Peyer's patch (tissue), 4 donors: ENCODE measurements at places on chromosomes 2 and 18. TPM values are rescaled to one million over a fixed set of nuclear protein-coding genes. Genes with fewer than 3 reads are reported as not detected.

The ASAP2 gene
- 33.0 TPM for total RNA-seq

The TMEM247 gene
- total RNA-seq: not detected

GRCh38 chr2:61967262-61967661, 61.8 kb downstream of the COMMD1 start:
- no peak for DNase-seq

DNA sequence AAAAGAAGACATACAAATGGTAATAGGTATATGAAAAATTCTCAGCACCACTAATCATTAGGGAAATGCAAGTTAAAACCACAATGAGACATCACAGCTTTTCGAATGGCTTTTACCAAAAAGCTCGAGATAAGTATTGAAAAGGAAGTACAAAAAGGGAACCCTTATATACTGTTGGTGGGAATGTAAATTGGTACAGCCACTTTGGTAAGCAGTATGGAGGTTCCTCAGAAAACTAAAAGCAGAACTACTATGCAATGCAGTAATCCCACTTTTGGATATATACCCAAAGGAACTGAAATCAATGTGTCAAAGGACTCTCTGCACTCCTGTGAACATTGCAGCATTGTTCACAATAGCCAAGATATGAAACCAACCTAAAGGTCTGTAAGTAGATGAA, 107.5 kb upstream of the SPATS2L start:
- DNase-seq: no peak

DNA sequence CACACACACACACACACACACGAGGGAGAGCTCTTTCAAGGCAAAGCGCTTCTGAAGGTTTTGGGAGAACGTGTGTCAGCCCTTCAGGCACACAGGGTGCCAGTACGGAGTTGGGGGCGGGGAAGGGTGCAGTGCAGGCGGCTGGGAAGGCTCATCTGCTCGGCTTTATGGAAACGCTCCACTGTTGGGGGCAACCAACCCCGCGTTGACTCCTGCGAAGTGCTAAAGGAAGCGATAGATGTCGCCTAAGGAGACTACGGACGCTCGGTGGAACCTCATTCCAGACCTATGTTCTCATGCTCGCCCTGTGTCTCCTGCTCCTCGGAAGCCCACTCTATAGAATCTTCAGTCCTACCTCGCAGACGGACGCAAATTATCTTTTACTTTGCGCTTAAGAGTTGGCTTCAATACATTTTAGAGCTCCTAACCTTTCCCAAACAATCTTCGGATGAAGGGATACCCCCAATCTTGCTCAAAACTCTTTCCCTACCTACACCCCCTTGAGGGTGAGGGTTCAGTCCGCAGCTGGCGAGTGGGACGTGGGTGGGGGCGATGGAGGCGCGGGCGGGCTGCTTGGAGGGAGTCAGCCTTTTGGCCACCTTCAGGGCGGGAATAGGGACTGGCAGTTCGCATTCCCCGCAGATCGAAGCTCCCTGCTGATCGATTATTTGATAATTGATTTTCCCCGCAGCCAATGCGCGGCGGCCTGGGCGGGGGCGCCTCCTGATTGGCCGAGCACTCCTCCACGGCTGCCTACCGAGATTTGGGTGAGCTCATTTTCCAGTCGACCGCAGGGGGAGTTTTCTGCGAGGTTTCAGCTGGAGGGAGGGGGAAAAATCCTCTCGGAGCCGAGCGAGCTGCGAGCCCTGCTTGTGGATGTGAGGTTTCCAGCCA, 1.9 kb upstream of the MEIS1 start:
- no peak for DNase-seq

DNA sequence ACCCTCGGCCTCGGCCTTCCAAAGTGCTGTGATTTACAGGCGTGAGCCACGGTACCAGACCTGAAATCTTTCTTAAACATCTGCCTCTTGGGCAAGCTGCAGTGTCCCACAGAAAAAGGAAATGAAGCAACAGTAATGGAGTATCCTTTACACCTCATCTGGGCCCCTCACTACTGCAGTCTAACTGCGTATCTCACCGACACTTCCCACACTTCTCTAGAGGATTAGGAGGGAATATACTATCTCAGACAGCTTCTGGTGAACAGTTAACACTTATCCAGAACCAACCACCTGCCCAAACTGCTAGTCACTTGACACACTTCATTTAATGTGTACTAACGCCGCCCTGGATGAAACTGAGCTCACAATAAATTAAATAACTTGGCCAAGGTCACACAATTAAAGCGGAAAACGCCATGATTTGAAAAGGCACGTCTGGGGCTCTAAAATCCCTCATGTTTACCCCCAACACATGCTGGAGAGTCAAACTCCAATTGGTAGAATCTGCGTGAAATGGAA, 993 bp downstream of the COX7A2L start:
- DNase-seq: no peak

- no peak for DNase-seq
Measured at GRCh38 chr2:215870986-215871385, 142.4 kb downstream of the MREG start.
